ENCODE measurements at places on chromosomes 16 and 17. TPM values are rescaled to one million over a fixed set of nuclear protein-coding genes. Genes with fewer than 3 reads are reported as not detected.

DNA sequence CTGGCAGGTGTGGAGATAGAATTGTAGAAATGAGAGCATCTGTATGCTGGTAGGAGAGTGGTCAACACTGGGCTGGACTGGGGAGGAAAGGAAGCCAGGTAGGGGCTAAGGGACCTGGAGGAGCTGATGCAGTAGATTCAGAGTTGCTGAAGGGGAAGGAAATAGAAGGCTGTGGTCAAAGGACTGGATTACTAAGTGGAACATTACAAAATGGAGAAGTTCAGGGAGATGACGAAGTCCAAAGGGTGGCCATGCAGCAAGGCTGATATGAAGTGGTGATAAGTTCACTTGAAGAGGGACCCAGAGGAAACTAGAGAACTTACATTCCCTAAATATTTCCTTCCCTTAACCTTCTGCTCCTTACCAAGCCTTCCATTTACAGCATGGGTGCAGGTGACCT lies 8.6 kb upstream of the CCL2 start:
- DNase-seq, result no peak

The PIPOX gene
- total RNA-seq, result 1.2 TPM

The EVI2B gene
- total RNA-seq, result 2.0 TPM

- DNase-seq, result peak; percentile 15
These were observed 11.2 kb downstream of the SPNS3 start for GRCh38 chr17:4444782-4445473.

DNA sequence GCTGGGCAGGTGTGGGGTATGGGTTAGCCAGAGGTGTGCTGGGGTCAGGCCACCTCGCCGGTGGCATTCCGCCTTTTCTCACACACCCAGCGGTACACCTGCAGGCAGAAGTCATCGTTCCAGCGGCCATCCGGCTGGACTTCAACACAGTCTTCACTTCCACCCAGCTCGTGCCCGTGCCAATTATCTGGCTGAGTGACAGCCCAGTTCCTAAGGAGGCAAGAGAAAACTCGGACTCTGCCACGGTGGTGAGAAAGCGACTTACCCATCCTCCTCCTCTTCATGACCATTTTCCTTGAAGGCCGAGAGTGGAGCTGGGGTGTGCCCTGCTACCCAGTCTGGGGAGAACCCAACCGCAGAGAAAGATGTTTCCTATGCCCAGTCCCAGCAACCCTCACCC lies 13.1 kb downstream of the ASGR2 start:
- DNase-seq, result no peak

The KRT33B gene
- total RNA-seq, result 0.17 TPM

The NPW gene
- not detected for total RNA-seq

DNA sequence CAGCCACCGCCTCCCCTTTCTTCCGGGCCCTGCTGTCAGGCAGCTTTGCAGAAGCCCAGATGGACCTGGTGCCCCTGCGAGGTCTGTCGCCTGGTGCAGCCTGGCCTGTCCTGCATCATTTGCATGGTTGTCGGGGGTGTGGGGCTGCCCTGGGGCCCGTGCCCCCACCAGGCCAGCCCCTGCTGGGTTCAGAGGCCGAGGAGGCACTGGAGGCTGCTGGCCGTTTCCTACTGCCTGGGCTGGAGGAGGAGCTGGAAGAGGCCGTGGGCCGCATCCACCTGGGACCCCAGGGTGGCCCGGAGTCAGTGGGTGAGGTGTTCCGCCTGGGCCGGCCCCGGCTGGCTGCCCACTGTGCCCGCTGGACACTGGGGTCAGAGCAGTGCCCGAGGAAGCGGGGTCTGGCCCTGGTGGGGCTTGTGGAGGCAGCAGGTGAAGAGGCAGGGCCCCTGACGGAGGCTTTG lies 5.5 kb upstream of the TGFB1I1 start:
- no peak for DNase-seq

The CASKIN1 gene
- 0.83 TPM for total RNA-seq

DNA sequence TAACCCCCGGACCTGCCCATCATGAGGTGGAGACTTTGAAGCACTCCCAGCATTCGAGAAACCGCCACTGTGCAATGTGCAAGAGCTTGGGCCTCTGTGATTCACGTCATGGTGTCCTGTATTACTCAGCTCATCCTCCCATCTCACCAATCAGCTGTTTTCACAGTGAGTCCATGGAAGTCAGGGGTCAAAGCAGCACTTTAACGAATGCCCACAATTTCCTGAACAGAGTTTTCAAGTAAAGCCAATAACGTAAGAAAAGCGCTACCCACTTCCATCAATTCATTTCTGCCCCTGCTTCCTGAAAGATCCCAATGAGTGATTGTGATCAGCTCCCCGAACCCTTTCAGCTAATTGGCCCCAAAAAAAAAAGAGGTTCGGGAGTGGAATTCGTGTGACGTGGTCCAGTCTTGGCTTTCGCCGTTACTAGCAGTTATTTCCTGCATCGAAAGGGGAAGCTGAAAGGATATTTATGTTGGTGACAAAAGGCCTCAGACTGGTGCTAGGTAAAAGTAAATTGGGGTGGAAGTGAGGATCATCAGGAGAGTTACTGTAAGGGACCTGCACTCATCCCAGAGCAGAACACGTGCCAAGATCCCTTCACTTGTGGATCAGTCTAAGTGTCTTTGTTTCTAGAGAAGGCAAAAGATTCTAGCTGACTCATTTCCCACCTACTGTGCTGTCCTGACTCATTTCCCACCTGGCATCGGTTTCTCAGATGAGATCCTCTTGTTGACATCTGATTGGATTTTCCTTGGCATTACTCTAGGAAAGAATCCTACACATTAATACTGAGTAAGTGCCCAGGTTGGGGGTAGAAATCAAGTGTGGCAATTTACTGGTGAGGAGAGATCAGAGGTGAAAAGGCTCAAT lies 136.7 kb upstream of the NUDT7 start:
- peak; percentile 90 for DNase-seq

The DHRS7C gene
- not detected for total RNA-seq

DNA sequence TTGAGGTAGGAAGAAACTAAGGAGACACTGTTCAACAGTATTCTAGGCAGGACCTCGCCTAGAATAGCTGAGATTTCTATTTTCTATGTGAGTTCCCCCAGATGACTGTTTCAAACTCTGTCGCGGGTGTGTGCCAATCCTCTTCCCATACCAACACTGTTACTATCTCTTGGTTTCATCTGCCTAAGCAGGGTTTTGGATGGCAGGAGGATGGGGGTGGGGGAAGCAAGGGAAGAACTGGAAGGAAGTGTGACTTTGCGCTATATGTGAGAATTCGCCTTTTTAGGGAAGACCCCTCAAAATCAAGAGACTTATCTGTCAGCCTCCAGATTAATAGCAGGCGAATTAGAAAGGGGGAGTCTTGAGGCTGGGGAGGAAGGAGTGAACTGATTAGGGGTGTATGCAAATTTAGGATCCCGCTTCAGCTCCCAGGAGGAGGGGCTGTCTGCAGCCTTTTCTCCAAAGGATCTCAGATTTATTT lies 521 bp upstream of the G6PC3 start:
- peak; percentile 45 for DNase-seq

The CCL23 gene
- total RNA-seq, result not detected

Measured in mammary epithelial cell (primary cell).